ENCODE measurements at places on chromosomes 2 and 18.

DNA sequence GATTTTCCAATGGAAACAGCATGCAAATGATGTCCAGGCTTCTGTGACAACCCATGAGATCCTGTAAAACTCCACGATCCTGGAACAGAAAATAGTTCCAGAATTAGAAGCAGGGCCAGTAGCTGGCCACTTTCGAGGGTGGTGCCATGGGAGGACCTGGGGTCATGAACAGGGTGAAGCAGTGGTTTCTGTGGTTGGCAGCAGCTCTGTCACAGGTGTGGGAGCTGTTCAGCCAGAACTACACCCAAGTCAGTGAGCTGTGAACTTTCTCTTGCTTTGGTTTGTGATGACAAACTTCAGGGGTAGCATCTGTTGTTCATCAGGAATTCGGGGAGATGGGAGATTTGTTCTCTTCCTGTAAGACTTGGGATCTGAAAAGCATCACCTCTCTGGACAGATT lies 314.4 kb upstream of the NT5C1B start:
- DNase-seq, result no peak

DNA sequence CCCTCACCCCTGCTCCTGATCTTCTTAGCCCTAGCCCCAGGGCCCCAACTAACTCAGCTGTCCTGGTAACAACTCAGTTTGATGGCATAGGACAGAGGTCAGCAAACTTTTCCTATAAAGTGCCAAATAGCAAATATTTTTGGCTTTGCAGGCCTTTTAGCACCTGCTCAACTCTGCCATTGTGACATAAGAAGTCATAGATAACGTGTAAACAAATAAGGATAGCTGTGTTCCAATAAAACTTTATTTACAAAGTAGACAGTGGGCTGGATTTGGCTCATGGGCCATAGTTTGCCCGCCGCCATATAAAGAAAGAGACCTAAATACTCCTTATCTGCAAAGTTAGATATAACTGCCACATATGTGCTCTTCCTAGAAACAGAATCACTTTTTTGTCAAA lies 27.3 kb upstream of the TMEM87B start:
- DNase-seq, result no peak

GRCh38 chr2:104563398-104563996 lies 290.4 kb upstream of the POU3F3 start:
- no peak for DNase-seq

DNA sequence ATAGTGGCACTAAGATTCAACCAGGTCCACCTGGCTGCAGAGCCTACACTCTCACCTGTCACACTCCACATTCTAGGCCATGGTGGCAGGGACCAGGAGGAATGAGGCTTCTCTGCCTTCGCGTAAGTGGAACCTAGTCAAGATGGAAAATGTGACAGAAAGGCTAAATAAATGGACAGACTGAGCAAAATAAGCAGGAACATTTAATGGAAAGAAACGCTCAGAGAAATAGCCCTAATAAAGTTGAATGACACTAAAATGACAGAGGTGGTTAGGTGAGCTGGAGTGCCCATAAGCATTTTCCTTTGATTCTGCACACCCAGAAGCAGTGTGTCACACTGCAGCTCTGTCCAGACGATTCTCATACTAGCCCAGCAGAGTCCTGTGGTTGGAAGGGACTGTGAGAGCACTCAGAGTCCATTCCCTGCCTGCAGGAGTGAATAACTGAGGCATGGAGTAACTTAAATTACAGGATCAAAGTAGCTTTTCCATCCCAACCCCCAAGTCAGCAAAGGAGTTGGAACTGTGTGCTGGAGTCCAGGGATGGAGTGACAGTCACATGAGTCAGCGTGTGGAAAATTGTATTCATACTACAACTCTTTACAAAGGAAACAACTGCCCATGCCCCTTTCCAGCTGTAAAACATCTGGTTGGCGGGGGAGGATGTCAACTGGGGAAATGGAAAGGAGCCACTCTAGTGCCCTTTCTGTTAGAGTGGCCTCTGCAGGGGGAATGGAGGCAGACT lies 105.4 kb upstream of the LGALSL start:
- DNase-seq, result no peak

GRCh38 chr2:237045449-237045848 lies 40.2 kb upstream of the COPS8 start:
- no peak for DNase-seq

DNA sequence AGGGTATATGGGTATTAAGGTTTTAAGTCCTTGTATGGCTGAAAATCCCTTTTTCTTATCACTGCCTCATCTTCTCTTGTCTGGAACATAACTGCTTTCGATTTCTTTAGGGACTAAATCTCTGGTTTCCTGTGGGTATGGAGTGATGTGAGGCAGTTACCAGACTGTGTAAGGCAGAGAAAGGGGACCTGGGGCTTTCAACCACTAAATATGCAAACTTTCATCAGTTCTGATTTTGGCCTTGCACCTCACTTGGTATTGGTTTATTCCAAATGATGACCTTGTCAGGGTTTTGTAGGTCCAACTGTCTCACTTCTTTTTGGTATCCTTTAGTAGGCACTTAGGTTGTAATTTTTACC lies 9.3 kb downstream of the MAP4K4 start:
- no peak for DNase-seq

- peak; percentile 27 for DNase-seq
Measured at GRCh38 chr18:63162271-63163014, 157.1 kb downstream of the BCL2 start.

GRCh38 chr2:20444993-20445910 lies 1.6 kb upstream of the RHOB start:
- DNase-seq, result no peak

GRCh38 chr2:108611021-108611420 lies 76.8 kb downstream of the LIMS1 start:
- DNase-seq, result no peak

GRCh38 chr2:238403632-238404405 lies 22.9 kb upstream of the ASB1 start:
- no peak for DNase-seq

DNA sequence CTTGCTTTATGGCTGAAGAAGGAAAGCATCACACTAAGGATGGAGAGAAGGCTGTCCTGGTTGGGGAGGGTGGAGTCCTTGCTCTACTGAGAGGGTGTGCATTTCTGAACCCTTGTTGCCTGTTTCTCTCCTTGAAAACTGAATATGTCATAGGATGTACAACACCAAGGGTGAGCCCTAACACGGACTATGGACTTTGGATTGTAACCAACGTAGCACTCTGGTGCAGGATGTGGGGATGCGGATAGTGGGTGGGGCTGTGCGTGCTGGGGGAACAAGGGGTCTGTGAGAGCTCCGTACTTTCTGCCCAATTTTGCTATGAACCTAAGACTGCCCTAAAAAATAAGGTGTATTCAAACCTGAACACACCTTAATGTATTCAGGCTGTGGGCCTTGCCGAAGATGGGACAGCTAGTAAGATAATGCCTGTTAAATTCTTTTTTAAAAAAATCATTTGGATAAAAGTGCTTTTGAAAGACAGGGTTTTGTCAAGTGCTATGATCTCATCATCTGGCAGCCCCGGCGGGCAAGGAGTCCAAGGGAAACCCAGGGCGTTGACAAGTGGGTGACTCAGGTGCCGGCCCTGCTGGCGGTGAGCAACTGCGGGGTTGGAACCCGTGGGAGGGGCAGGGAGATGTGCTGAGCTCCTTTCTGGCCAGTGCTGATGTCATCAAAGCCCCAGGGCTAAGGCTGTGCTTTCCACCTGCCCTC lies 54.0 kb downstream of the GATA6 start:
- no peak for DNase-seq

DNA sequence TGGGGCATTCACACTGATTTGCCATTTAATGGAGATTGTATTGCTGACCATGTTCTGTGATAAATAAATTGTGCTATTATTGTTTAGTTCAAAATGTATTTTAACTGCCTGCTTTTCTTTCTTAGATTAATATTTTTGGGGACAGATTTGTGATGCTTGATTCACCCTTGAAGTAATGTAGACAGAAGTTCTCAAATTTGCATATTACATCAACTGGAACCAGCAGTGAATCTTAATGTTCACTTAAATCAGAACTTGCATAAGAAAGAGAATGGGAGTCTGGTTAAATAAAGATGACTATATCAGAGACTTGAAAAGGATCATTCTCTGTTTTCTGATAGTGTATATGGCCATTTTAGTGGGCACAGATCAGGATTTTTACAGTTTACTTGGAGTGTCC lies 1.8 kb downstream of the DNAJC10 start:
- no peak for DNase-seq

- DNase-seq, result no peak
Measured at GRCh38 chr2:183950673-183951072, 647.7 kb upstream of the ZNF804A start.

Data from activated naive CD4-positive, alpha-beta T cell treated with anti-CD3 and anti-CD28 coated beads, Interleukin-2, amount 50 U/mL, for 16 hours (primary cell).